ENCODE measurements at places on chromosomes 12 and 14.

DNA sequence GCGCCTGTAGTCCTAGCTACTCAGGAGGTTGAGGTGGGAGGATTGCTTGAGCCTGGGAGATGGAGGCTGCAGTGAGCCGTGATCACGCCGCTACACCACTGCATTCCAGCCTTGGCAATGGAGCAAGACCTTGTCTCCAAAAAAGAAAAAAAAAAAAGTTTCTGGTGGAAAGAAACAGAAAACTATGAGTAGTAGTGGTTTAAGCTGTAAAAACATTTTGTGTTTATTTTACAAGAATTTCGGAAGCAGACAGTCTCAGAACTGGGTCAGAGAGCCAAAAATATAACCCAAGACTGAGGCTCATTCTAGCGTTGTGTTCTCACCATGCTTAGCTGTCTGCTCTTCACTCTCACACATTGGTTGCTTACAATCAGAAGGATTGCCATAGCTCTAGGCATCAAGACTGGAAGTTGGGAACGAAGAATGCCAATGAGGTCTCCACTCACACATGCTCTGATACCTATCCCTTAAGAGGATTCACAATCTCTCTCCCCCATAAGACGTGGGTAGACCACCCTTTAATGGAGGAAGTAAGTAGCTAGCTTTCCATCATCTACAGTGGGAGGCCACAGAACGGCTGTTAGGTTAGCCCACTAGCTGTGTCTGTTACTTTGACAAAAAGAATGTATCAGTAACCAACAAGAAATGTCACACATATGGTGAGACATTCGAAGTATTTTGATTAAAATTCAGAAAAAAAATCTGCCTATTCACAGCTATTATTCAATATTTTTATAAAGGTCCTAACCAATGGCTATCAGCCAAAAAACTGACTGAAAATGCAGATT, 117.6 kb upstream of the RASSF8 start:
- DNase-seq: no peak

GRCh38 chr12:23084236-23084995, 459.4 kb downstream of the ETNK1 start:
- no peak for DNase-seq

- DNase-seq: no peak
These were observed 2.7 kb upstream of the SAMD4A start for GRCh38 chr14:54564071-54564867.

DNA sequence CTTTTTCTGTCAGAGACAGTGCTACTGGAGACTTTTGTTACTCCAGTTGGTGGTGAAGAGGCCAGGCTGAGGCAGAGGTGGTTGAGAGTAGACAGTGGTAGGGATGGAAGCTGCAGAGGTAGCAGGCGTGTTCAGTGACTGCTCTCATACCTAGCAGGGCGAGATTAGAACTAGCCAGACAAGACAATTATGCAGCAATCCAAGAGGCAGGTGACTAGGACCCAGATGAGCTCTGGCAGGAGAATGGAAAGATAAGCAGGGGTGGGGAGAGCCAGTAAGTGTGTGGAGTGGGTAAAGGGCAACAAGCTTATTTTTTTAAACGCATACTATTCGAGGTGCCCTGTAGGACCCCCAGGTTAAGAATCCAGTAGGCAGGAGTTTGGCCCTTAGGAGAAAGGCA, 4.8 kb downstream of the PPP1R36 start:
- DNase-seq: no peak

- DNase-seq: no peak
These were observed 70.2 kb upstream of the TCL1A start for GRCh38 chr14:95784137-95784536.

- no peak for DNase-seq
These were observed 35.3 kb downstream of the FBRSL1 start for GRCh38 chr12:132525011-132525832.

DNA sequence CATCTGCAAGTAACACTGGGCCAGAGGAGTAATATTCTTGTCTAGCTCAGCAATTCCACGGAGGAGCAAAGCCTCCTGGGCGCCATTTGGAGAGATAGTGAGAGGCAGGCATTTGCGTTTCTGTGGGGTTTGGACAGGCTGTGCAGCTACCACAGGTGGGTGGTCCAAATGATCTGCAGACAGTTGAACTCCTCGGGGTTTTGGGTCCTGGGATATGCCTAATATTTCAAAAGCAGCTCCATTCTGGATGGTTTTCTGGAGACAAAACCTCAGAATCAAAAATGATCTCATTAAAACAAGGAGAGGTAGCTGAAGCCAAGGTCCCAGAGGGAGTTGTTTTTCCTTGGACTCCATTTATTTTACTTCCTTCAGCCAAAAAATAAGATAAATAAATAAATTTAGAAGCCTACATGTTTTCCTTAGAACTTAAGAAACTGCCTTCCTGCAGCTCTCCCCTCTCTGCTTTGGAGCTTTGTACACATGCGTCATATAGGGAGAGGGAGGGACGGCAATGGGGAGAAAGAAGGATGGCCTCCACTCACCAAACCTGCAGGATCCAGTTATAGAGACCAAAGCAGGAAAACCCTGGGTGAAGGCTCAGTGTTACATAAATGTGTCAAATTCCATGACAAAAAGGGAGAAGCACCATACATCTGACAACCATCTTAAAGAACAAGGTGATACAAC, 227.3 kb upstream of the DAAM1 start:
- DNase-seq: no peak

DNA sequence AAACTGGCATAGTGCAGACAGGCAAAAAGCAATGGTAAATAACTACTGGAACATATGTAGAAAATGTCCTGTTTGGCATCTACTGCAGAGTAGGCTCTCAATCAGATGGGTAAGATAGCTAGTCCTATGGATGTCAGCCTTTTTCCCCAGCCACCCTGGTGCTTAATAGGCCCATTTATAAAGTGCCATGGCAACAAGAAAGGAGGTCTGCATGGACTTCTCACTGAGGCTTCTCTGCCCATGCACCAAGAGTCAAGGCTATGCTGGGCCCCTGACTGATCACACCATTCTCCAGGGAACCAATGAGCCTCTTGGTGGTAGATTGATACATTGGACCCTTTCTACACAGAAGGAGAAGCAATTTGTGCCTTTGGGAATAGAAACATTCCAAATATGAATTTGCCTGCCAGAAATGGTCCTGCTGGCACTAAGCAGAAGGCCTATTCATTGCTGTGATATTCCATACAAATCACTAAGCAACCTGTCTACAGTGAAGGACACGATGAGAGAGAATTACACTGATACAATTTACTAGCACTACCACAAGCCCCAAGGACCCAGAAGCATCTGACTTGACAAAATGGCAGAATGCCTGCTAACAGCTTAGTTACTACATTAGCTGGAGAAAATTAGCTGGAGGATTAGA, 43.8 kb downstream of the RESF1 start:
- DNase-seq: no peak

DNA sequence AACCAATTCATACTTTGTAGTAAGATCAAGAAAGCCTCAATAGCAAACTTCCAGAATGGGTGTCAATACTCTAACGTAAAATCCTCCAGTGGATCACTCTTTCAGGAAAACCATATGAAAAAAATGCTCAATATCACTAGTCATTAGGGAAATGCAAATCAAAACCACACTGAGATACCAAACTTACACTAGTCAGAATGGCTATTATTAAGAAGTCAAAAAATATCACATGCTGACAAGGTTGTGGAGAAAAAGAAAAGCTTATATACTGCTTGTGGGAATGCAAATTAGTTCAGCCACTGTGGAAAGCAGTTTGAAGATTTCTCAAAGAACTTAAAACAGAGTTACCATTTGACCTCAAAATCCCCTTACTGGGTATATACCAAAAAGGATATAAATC, 49.5 kb upstream of the ATXN7L3B start:
- DNase-seq: no peak

- DNase-seq: no peak
These were observed 16.8 kb upstream of the MYH7 start for GRCh38 chr14:23452237-23452636.

DNA sequence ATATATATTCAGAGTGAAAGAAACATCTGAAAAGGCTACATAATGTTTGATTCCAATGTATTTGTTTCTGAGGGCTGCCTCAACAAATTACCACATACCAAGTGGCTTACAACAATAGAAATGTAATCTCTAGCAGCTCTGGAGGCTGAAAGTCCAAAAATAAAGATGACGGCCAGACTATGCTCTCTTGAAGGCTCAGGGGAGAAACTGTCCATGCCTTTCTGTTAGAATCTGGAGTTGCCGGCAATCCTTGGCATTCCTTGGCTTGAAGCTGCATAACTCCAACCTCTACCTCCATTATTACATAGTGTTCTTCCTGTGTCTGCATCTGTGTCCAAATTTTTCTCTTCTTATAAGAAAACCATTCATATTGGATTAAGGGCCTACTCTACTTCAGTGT, 68.1 kb upstream of the PLEKHG7 start:
- no peak for DNase-seq

DNA sequence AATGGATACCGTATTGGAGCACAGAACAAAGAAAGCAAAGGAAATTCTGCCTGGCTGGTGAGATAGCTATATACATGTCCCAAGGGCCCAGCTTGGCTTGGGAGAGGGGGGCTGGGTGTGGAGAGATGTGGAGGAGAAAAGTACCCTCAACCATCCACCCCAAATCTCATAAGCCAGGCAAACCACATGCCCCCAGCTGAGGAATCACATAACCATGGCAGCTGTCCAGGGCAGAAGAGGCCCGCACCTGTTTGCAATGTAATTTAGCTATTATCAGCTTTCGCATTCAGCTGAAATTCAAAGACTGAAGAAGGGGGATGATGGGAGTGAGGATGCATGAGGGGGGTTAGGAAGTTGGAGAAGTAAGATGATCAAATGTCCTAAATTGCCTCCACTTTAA, 196.1 kb downstream of the TBX5 start:
- no peak for DNase-seq

- no peak for DNase-seq
These were observed at the start of gene ARHGEF40 for GRCh38 chr14:21070083-21070609. ARHGEF40 (plus strand) TSS chr14:21070304; CDS start chr14:21070397, 93 bp downstream.

Measured in T follicular helper cell (primary cell).